DMS 273 treated with DMSO at 0.1 percent for 48 hours (cell line): ENCODE measurements at places on chromosomes 2 and 18.

DNA sequence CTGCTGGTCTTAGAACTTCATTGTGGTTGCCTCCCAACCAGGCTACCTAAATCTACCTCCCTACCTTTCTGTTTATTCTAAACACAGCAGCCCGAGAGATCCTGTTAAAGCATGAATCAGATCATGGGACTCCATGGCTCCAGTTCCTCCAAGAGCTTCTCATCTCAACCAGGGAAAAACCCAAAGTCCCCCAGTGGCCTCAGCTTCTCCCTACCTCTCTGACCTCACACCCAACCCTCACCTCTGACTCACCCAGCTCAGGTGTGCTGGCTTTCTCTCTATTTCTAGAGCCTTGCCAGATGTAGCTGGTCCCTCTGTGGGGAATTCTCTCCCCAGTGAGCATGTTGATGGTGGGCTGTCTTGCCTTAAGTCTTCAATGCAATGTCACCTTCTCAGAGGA is 93.8 kb upstream of the COPS8 start:
- no peak for DNase-seq

DNA sequence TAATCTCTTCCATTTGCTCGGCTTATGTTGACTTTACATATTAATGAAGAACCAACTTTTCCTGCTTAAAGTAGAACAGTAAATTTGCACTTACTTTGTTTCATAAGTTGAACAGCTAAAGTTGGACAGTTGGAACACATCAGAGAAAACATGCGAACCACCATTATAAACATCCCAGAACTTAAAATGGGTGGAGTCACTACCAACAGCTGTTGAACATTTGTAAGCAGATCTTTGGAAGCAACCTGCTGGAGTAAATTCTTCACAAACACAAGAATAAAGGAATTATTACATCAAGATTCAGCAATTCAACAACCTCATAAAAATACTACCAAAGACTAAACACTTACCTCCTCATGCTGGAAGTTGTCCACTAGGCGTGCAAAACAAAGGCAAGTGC is 96.4 kb upstream of the DNER start:
- no peak for DNase-seq

- no peak for DNase-seq
These were observed 35.4 kb upstream of the LRP2 start for GRCh38 chr2:169397697-169398096.

DNA sequence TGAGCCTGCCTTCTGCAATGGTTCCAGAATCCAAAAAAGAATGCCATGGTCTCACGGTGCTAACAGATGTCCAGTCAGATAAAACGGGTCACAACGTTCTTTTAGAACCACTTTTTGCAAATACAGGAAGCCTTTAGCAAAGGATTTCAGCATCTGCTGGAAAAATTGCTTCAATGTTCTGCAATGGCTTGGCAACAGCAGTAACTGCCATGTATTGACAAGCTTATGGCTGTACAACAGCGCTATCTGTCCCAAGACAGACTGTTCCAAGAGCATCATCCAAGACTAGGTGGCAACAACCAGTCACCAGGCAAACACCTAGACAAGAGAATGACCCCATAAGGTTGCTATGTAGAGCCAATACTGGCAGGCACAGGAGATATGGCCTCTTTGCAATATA is 37.6 kb upstream of the RIOK3 start:
- no peak for DNase-seq

DNA sequence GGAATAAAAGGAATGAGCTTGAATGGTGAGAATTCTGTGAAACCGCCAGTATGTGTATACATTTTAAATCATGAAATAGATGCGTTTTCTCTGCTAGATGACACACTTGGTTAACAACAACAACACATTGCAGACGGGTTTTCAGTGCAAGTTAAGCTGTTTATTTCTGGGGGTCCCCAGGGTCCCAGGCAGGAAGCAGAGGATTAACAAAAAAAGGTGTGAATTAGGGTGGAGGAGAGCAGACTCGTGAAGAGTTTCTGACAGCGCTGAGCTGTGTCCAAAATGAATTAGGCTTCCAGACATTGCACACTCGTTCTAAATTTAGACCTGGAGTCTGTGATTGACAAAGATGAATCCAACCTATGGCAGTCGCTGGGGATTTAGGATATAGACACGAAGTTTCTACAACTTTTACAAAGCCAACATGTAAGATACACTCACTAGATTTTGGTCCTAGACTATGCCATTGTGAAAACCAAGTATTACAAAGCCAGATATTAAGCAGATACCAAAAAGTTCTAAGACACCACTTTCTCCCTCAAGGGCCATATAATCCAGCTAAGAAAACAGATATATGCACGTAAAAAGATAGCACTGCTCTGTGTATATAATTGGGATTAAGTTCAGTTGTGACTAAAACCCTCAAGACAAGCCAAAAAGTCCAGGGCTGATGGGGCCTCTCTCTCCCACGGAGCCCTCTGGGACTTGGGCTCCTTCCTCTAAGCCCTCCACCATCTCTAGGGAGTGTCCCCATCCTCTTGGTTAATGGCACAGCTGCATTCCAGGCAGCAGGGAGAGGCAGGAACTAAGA is 120.2 kb downstream of the ACAA2 start:
- DNase-seq: no peak

DNA sequence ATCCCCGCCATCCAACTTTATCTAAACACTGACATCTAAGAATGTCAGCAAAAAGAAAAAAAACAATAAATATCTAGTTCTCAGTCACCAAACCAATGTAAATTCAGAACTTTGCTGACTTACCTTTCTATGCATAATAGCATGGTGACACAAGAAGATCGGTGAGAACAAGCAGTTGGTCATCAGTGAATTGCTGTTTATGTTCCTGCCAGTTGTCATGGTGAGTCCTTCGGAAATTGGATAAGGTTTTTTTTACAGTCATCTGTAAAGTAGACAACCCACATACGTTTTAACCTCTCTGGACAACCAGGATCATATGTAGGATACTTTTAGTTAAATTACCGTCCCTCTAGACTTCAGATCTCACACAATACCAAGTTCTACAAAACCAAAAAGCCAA is 6.2 kb upstream of the GPR75 start:
- DNase-seq: no peak

DNA sequence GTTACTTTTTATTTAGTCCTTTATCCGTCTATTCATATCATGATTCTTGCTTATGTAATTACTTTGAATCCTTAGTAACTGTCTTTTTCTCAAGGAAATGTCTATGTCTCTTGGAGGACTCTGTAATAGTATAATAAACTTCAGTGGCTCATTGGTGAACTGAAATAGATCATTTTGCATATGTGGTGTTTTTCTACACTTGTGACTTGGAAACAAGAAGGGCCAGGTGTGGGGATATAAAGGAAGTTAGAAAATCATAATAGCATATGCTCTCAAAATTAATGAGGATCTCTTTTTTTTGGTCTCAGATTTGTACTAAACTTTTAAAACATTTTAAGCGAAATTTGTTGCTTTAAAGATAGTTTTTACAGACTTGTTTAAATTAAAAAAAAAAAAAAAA is 453.0 kb upstream of the CDH20 start:
- no peak for DNase-seq

GRCh38 chr18:37124516-37124915 is 295.6 kb downstream of the KIAA1328 start:
- no peak for DNase-seq

GRCh38 chr2:20832606-20833005 is 9.7 kb upstream of the LDAH start:
- no peak for DNase-seq

DNA sequence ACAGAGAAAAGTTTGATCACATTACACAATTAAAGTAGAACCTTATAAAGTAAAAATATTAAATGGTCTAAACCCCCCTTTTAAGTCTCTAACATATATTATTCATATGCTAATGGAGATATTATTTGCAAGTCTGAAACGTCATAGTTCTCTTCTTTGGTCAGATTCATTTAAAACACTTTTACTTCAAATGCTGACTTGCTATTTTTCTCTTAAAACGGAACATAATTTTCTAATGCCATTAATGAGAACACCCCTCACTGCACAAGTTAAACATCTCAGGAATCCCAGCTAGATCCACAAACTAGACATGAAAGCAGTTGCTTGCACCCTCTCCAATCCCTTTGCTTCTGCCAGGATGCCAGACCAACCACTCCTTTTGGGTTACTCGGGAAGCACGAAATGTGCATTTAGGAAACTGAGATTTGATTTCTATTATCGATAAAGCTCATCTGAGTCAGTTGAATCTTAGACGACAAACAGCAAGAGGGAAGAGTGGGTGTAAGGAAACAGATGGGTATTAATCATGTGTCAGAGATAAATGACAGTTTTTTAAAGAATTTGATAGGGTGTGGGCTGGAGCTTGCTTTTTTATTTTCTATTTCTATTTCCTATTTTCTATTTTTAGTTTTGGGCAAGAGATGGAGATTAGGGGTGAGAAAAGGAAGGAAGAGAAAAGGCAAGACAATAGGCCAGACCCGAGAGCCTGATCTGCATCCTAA is 1.5 kb downstream of the ADD2 start:
- no peak for DNase-seq

- no peak for DNase-seq
These were observed 10.4 kb upstream of the CUL3 start for GRCh38 chr2:224595518-224595917.

GRCh38 chr2:74760875-74761630 is 72.9 kb upstream of the HK2 start:
- no peak for DNase-seq

DNA sequence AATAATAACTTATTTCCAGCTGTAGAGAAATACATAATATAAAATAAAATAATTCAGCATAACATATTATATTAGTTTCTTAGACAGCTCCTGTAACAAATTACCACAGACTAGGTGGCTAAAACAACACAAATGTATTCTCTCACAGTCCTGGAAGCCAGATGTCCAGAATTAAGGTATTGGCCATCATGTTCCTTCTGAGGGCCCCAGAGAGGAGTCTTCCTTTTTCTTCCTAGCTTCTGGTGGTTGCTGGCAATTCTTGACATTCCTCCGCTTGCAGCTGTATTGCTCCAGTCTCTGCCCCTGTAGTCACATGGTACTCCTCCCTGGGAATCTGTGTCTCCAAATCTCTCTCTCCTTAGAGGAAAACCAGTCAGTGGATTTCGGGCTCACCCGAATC is 146.8 kb downstream of the RBM43 start:
- no peak for DNase-seq

DNA sequence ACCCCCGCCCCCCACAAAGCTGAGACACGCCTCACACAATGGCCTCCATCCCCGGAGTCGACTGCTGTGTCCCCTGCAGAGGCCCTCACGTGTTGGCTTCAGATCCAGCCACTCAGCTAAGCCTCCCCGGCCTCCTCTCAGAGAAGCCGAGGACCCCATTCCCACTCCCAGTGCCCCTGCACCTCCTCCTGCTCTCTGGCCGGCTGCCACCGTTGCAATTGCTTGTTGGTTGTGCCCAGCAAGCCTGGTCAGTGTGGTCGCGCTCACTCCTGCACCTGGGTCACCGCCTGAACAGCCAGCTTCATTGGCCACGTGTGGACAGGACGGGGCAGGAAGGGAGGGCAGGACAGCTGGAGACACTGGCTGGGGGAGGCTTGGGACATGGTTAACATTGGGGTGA is 191.5 kb upstream of the SALL3 start:
- no peak for DNase-seq

- DNase-seq: no peak
These were observed 80.4 kb downstream of the MYO3B start for GRCh38 chr2:170258382-170258781.

GRCh38 chr18:54100920-54101470 is 123.5 kb downstream of the MBD2 start:
- DNase-seq: peak; percentile 89

- no peak for DNase-seq
These were observed 56.0 kb upstream of the DSG1 start for GRCh38 chr18:31261792-31262582.

- DNase-seq: no peak
These were observed 204.5 kb upstream of the LRATD1 start for GRCh38 chr2:14428056-14428455.

DNA sequence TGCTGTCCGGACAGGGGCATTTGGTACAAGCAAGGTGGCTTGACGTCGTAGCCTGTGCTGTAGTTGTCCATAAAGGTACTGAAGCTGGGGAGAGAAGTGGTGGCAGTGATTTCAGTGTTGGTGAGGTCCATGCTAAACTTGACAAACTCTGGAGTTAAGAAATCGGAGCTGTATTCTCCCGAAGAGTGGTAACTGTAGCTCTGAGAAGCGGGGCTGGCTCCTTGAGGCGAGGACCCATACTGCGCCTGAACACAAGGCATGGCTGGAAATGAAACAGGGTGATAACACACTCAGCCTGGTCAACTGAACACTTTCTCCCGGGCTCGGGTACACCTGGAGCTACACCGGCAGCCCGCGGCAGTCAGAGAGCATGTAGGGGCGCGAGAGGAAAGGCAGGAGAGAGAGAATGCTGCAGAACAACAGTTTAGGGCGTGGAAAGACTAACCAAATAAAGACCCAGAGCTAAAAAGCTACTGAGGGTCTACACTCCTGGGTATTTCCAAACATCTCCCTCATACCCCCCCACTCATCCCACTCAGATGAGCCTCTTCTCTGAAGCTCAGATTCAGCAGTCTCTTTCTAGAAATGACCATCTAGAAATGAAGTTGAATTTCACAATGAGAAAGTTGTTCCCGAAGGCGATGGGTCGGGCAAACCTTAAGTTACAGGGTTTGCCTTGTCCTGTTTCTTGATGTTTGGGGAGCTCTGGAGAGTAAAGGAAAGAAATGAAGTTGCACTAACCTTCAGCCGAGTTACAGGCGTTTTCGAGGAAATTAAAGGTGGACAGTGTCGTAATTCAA is 2.4 kb downstream of the NR4A2 start:
- DNase-seq: no peak

- no peak for DNase-seq
These were observed 1526.0 kb downstream of the LRP1B start for GRCh38 chr2:140604788-140605187.

- DNase-seq: peak; percentile 45
These were observed 124.5 kb upstream of the CCDC150 start for GRCh38 chr2:196515051-196515450.

- no peak for DNase-seq
These were observed 334.1 kb upstream of the MYT1L start for GRCh38 chr2:2664989-2665833.

GRCh38 chr2:106156305-106157296 is 37.5 kb downstream of the UXS1 start:
- DNase-seq: no peak

GRCh38 chr2:136439064-136439676 is 321.2 kb upstream of the CXCR4 start:
- DNase-seq: no peak

DNA sequence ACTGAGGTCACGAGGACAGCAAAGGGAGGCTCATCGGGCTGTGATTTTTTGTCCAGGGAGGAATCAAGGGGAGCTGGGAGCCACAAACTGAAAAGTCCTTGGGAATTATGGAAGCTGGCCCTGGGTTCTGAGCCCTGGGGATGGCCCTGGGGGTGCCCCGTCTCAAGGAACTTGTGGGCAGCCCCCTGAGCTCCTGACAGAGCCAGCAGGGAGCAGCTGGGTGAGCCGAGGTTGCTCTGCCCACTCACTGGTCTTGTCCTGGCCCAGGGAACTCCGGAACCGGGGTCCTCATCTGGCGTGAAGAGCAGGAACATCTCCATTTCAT is 61.3 kb upstream of the HDAC4 start:
- no peak for DNase-seq

- DNase-seq: no peak
These were observed 17.9 kb upstream of the ALPI start for GRCh38 chr2:232438091-232438490.

GRCh38 chr2:46878886-46879285 is 36.7 kb downstream of the MCFD2 start:
- no peak for DNase-seq

- DNase-seq: no peak
These were observed 158.9 kb downstream of the TWIST2 start for GRCh38 chr2:239006622-239007285.
